ENCODE measurements at places on chromosomes 6 and 20. TPM values are rescaled to one million over a fixed set of nuclear protein-coding genes. Genes with fewer than 3 reads are reported as not detected.
A peak's percentile ranks its signal among the peaks of the same experiment; 100 is the strongest.

- no peak for DNase-seq
These were observed 21.8 kb upstream of the FAM135A start for GRCh38 chr6:70391492-70391891.

Gene SLC17A3
- not detected for total RNA-seq

- DNase-seq: peak; percentile 40
These were observed 19.7 kb upstream of the TLDC2 start for GRCh38 chr20:36856195-36856594.

DNA sequence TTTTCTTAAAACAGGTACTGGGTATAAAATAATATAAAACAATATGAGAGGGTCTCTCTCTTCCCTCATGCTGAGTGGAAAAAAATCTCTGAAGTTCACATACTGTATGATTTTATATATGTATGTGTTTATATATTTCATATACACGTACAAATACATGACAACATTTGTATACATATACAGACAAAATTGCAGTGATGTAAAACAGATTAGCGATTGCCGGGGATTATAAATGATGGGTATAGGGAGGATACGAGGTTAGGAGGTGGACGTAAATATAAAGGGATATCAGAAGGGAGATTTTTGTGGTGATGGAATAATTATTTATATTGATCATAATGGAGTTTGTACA lies 194.8 kb upstream of the PRSS16 start:
- no peak for DNase-seq

DNA sequence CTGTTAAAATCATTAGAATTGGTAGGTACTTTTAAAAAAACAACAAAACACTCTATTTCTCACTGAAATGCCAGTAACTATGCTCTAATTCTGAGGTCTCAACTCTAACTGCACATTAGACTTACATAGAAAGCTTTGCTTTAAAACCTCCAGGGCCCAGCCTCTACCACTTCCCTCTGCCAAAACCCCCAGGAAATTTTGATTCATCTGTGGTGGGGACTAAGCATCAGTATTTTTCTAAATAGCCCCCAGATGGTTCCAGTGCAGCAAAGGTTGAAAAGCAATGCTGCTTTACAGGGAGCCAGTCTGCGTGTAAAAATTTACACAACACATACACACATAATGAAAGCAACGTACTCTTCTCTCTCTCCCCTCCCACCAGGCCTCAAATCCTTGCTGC lies 3.8 kb downstream of the TBC1D32 start:
- no peak for DNase-seq

Gene TPD52L2
- total RNA-seq: 149 TPM

Gene HLA-DQB1
- 5.9 TPM for total RNA-seq

- DNase-seq: no peak
These were observed 63.5 kb upstream of the DEFB112 start for GRCh38 chr6:50112981-50113857.

Gene ENPP4
- 6.2 TPM for total RNA-seq

GRCh38 chr6:147390909-147391536 lies 117.5 kb upstream of the SAMD5 start:
- peak; percentile 4 for DNase-seq

Gene MEP1A
- total RNA-seq: not detected

DNA sequence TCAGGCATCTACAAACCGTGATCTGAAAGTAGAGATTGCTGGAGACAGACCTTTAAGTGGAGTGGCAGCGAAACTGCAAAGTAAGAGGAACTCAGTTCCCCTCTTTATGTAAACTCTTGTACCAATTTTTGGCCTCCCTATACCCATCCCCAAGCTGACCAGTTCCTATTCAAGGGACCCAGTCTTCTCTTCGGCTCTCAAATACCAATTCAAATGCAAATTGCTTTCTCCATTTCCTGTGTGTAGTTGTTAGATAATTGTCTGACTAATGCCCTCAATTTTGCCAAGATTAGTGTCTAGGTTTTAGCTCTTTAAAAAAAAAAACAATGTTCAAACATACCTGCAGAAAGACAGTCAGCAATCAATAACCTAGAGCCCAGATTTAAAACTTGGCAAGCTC lies 150.9 kb downstream of the EYA4 start:
- DNase-seq: no peak

Gene CLVS2
- total RNA-seq: not detected

- no peak for DNase-seq
These were observed 36.0 kb upstream of the SMIM29 start for GRCh38 chr6:34284563-34285447.

DNA sequence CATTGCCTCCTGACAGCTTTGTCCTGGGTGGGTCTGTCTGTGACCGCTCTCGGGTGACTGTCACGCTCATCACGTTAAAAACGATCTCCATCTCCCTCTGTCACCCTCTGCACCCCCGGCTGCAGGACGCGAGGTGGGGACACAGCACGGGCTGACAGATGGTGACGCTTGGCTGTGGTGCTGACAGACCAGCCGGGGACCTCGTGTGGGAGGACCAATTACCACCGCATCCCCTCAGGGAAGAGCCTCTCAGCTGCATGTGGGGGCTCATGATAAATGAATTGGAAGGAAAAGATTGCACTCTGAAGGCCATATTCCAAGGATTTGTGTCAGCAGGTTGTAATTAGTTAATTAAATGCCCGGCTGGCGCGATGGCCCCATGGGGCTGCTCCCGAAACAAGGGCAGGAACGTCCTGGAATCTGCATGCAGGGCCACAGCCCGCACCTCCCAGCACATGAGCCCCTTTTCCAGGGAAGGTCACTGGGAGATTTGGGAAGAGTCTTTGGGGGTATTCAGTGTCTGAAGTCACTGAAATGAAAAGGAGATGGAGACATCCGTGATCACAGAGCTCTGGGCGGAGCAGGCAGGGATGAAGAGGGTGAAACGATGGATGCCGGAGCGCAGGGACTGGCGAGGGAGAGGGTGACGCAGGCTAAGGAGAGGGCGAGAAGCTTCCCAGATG lies 87.1 kb downstream of the ERMARD start:
- DNase-seq: no peak

DNA sequence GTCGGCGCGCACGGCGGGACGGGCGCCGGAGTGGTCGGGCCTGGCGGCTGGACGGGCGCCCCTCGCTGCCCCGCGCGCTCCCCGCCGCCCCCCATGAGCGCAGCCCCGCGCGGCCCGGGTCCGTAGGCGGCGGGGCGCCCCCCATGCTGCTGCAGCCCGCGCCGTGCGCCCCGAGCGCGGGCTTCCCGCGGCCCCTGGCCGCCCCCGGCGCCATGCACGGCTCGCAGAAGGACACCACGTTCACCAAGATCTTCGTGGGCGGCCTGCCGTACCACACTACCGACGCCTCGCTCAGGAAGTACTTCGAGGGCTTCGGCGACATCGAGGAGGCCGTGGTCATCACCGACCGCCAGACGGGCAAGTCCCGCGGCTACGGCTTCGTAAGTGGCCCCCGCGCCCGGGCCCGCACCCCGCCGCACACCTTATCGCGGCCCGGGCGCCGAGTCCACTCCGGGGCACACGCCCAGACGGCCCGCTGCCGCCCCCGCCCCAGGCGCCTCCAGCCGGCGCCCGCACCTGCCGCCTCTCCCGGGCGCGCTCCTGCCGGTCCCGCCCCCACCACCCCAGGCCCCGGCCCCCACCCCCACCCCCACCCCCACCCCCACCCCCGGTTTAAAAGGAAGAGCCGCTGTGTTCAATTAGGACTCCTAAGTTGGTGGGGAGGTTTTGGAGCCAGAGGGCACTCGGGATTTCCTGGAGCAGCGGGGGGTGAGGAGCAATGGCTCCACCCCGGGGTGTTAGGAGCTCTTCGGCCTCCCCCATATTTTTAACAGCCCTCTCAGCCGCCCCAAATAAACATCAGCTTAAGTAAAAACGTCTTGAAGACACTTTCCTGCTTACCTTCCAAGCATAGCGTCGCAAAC lies 474 bp downstream of the RBM38 start:
- no peak for DNase-seq

Gene USP49
- 10.9 TPM for total RNA-seq

Gene ZMYND8
- total RNA-seq: 107 TPM

- no peak for DNase-seq
These were observed 1.4 kb upstream of the CDK19 start for GRCh38 chr6:110816677-110817076.

GRCh38 chr6:158819213-158819976 lies at the start of gene EZR:
Gene EZR, minus strand, starts transcription at chr6:158819368. Its CDS starts 1,275 bp downstream, at chr6:158818093.
- peak; percentile 75 for DNase-seq

Gene MYBL2
- total RNA-seq: 152 TPM

Gene TREM1
- total RNA-seq: not detected

- no peak for DNase-seq
These were observed 122.8 kb upstream of the CLDN20 start for GRCh38 chr6:155141002-155141401.

Gene BTN1A1
- not detected for total RNA-seq

DNA sequence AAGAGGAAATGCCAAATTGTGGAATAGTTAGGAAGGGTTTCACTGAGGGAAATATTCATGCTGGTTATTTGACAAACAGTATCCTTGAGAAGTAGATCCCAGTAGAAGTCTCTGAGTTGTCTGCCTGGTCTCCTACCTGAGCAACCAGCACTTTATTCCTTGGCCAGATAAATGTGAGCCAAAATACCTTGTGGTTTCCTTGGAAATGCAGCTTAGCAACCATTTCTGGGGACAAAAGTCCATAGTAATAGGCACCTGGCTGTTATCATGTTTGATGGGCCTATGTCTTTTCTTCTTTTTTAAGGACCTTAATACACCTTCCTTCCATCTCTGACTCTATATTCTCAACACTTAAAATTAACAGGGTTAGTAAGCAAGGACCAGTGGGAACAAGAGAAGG lies 217.1 kb upstream of the MARCKS start:
- no peak for DNase-seq

- DNase-seq: no peak
These were observed 3.7 kb upstream of the RBM38 start for GRCh38 chr20:57387463-57387862.

GRCh38 chr6:3522561-3523260 lies 65.9 kb upstream of the SLC22A23 start:
- DNase-seq: peak; percentile 82

GRCh38 chr6:683742-684440 lies 9.0 kb downstream of the EXOC2 start:
- no peak for DNase-seq

DNA sequence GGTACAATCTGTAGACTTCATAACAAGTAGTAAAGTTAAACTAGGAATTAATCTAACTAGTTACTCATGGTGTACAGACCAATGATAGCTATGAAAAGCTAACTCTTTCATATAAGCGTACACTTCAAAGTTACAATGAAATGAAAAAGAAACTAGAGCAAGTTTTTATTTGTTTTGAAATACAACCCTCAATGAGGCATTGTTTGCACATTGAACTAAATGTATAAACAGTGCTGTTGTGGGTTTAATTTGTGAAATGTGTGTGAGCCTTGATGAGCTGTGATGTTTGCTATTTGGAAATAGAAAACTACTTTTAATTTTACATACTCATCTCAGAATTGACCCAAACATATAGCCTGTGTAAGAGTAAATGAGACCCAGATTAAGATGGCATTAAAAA lies 11.1 kb upstream of the EYA4 start:
- no peak for DNase-seq

Gene CST2
- total RNA-seq: not detected

DNA sequence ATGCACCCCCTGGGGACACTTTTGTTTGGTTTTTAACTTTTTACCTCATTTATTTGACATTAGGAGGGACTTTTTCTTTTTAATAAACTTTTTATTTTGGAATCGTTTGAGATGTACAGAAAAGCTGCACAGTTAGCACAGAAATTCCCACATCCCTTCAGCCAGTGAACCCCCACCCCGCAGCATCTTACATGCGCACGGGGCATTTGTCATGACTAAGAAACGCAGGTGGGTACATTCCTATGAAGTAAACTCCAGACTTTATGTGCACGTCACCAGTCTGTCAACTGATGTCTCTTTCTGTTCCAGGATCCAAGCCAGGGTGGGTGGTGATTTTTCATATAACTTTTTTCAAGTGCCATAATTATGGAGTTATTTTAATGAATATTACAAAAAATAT lies 4.9 kb upstream of the ZNF831 start:
- DNase-seq: no peak

GRCh38 chr6:30712441-30712945 lies 4.6 kb downstream of the MDC1 start:
- no peak for DNase-seq

GRCh38 chr20:50062006-50062838 lies 50.7 kb downstream of the UBE2V1 start:
- DNase-seq: no peak

Gene FGD2
- total RNA-seq: 0.50 TPM

DNA sequence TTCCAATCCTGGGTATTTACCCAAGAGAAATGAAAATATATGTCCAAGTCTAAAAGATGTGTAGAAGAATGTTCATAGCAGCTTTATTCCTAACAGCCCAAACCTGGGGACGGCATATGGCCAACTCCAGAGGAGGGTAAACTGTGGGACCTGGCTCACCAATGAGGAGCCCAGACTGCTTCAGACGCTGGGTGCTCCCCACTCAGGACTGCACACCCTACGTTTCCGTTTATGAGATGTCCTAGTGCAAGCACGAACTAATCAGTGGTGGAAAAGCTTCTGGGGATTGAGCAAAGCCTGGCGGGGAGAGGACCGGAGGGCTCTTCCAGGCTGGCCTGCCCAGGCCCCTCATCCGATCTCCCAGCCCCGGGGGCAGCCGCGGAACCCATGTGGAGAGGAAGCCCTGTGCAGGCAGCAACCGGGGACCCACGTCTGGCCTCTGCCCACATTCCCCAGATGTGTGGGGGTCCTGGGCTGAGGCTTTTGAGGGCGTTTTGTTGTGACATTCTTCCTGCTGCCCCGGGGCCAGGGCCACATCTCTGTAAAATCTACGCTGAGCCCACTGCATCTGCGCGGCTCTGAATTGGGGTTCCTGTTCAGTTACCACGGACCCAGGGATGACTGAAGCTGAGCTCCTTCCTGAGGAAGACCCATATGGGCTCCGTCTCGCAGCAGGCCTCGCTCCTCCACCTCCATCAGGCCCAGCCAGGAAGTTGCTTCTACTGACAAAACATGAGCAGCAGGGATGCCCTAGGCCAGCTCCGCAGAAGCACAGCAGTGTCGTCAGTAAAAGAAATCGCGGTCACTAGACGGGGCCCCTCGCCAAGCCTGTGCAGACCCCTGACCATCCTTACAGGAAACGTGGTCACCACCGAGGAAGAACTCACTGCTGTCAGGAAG lies 188.0 kb downstream of the DLL1 start:
- DNase-seq: no peak

- no peak for DNase-seq
These were observed 731.3 kb upstream of the NRSN1 start for GRCh38 chr6:23394681-23395080.

- DNase-seq: no peak
These were observed 9.0 kb downstream of the NPEPL1 start for GRCh38 chr20:58701431-58702160.

DNA sequence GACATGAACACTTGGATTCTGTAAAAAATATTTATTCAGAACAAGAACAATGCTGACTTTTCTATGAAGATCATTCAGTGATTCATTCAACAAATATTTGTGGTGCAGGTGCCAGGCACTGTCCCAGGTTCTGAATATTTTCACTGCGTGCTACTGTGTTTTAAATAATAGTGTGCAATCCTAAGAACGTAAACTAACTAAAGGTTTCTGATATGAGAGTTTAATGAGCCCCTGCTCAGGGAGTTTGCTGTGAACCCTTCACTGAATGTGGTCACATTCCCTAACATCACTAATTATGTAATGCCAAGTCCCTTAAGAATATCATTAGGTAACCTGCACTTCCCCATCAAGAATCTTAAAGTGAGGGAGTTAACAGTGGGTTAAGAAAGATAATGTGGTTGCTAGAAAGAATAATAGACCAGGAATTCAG lies 1.7 kb upstream of the TMEM170B start:
- peak; percentile 57 for DNase-seq

Gene WFDC10B
- not detected for total RNA-seq

- DNase-seq: no peak
These were observed 816.4 kb downstream of the EYS start for GRCh38 chr6:64890609-64891008.
